G401 (cell line): ENCODE measurements at places on chromosomes 11 and 22. TPM values are rescaled to one million over a fixed set of nuclear protein-coding genes. Genes with fewer than 3 reads are reported as not detected.

Gene PRDX5
- 341 and 414 TPM in 2 replicates for total RNA-seq

Gene HMGXB4
- total RNA-seq = 22.5 and 30.2 TPM in 2 replicates

Gene FGF3
- not detected in 2 replicates for total RNA-seq

Gene POLA2
- total RNA-seq = 10.8 and 19.4 TPM in 2 replicates

Gene TMEM41B
- total RNA-seq = 66.2 and 82.8 TPM in 2 replicates

Gene OR52N4
- not detected in 2 replicates for total RNA-seq

Gene MAPK8IP2
- total RNA-seq = 28.3 and 39.8 TPM in 2 replicates
